ENCODE measurements at places on chromosomes 6 and 20.
A peak's percentile ranks its signal among the peaks of the same experiment; 100 is the strongest.

DNA sequence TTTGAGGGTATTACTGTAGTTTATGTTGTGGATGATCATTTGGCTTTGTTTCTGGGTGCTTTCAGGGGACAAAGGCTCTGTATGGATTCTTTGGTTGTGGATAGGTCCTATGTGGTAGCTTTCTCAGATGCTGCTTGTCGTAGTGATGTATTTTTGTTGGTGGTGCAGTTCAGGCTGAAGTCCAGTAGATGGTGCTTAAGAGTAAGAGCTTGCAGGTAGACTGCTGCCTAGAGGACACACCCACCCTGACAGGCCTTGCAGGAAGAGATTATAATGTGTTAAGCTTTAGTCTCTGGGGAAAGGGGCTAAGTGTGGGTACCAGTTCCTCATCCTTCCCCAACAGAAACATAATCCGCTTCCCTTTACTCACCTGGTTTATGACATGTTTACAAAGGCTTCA lies 62.6 kb upstream of the ADGRB3 start:
- peak; percentile 13 for DNase-seq

DNA sequence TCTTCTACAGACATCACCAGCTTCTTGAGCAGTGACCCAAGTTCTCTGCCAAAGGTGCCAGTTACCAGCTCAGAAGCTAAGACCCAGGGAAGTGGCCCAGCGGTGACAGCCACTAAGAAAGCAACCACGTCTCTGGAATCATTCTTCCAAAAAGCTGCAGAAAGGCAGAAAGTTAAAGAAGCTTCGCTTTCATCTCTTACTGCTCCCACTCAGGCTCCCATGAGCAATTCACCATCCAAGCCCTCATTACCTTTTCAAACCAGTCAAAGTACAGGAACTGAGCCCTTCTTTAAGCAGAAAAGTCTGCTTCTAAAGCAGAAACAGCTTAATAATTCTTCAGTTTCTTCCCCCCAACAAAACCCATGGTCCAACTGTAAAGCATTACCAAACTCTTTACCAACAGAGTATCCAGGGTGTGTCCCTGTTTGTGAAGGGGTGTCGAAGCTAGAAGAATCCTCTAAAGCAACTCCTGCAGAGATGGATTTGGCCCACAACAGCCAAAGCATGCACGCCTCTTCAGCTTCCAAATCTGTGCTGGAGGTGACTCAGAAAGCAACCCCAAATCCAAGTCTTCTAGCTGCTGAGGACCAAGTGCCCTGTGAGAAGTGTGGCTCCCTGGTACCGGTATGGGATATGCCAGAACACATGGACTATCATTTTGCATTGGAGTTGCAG lies 15.2 kb downstream of the GTPBP2 start:
- DNase-seq: no peak

DNA sequence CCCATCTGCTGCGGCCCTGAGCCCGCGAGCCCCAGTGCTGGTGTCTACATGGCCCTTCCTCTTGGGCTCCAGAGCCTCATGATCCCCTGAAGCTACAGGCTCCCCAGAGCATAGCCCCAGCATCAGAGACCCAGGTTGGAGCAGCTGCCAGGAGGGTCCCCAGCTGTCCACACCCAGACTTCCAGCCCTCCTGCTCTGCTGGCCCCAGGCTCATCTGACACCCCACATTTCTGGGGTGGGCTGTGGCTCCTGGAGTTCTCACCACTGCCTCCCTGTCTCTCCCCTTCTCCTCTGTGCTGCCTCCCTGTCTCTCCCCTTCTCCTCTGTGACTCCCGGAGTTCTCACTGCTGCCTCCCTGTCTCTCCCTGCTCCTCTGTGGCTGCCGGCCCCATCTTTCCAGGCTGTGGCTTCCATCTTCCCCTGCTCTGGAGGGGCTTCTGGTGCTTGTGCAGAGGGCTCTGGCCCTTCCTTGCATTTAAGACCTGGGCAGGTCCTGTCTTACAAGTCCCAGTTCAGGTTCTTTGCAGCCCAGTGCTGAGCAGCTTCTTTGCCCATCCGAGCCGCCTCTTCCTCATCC lies 108.1 kb downstream of the ERMARD start:
- DNase-seq: no peak

DNA sequence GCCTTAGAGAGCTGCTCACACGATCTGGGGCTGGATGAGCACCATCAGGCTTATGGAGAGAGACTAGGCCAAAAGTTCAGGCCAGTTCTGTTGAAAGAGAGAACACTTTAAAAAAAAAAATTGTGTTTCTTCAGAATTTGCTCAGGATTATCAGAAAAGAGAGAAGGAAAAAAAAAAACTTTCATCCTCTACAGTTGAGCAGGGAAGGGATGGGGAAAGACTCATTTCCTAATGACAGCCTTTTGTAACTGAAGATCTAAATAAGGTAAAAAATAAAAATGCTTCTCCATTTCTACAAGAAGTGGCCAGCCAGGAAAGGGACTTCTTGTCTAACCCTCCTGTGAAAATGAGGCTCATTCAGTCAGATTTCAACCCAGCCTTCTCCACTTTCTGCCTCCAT lies 134.8 kb downstream of the LY86 start:
- DNase-seq: peak; percentile 59

All from CD14-positive monocyte (primary cell).